ENCODE measurements at places on chromosomes 11 and 22.

- DNase-seq, result no peak
These were observed 6.8 kb downstream of the ARHGAP1 start for GRCh38 chr11:46693597-46694012.

DNA sequence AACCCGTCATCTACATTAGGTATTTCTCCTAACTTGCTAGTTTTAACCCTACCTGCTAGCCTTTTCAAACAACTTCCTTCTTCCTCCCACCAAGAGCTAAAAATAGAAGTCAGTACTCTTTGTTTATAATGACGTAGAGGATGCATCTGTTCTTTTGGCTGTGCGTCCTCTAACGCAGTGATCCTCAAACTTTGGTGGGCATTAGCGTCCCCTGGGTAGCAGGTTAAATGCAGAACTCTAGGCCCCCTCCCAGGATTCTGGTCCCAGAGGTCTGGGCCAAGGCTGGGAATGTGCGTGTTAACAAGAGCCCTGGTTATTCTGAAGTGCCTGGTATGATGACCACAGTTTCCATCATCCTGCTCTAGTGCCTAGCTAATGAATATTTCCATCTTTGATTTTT lies 67.6 kb downstream of the BARX2 start:
- DNase-seq, result no peak

DNA sequence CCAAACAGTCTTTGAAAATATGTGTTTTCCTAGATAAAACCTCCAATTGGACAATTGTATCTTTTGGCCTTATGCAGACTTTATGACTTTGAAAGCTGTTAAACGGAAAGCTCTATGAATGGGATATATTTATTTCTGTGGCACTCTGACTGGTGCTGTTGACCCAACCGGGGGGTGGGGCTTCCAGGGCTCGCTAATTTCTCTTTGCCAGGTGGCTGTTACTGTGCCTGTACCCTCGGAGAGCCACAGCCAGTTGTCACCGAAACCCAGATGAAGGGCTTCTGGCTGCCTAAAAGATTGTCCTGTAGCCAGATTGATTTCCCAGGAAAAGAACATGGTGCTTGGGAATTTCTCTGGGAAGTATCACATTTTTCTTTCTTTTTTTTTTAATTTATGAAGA lies 132.7 kb upstream of the NAV2 start:
- DNase-seq, result no peak

DNA sequence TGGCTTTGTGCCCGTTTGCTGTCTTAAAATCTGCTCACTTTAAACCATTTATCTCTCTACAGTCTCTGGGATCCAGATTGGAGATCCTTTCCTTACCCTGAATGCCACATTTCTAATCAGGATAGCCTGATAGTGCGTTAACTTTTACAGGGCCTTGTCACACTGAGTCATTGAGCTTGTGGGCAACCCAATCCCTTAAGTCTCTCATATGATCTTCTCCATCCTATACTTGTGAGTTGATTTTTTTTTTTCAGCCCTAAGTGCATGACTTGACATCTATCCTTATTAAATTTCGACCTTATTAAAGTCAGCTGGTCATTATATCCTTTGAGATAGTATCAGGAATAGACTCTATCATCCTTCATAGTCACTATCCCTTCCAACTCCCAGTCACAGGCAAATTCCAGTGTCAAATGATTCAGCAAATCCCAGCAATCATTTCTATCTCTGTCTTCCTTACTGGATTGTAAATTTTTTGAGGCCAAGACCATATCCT lies 57.7 kb downstream of the TEAD1 start:
- no peak for DNase-seq

- no peak for DNase-seq
These were observed 50.9 kb downstream of the THAP12 start for GRCh38 chr11:76329983-76330382.

GRCh38 chr11:27280140-27280539 lies 82.9 kb downstream of the CCDC34 start:
- DNase-seq, result no peak

GRCh38 chr22:50051930-50052329 lies 6.2 kb downstream of the TTLL8 start:
- DNase-seq, result no peak

All from stimulated activated CD8-positive, alpha-beta memory T cell treated with anti-CD3 and anti-CD28 coated beads, Interleukin-15, amount 100 ng/mL, for 48 hours (primary cell).